CD4-positive, alpha-beta T cell treated with Interleukin-2 at 100 ng/mL for 4 hours (primary cell): ENCODE measurements at places on chromosomes 12 and 14.
A peak's percentile ranks its signal among the peaks of the same experiment; 100 is the strongest.

- DNase-seq: no peak
Observed at GRCh38 chr14:28294834-28295440, 471.6 kb upstream of the FOXG1 start.

DNA sequence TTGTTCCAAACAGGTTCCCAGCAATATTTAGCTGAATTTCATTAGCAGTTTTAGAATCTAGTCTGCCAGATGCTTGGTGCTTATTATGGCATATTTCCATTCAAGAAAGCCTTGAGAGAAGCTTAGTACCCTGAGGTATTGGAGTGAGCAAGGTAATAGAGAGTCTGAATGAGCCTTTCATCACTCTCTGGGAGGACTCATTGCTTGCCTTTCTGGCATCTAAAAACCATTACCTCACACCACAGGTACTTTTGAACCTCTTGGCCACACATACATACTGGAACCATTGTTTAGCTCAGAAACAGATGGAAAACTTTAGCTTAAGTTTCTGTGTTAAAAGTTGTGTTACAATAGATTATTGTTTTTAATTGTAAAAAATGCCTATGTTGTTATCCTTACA lies 27.4 kb upstream of the KCNH3 start:
- no peak for DNase-seq

GRCh38 chr12:15336768-15337553 lies 14.7 kb downstream of the PTPRO start:
- DNase-seq: no peak

- no peak for DNase-seq
Observed at GRCh38 chr14:75150150-75150549, 23.3 kb upstream of the NEK9 start.

DNA sequence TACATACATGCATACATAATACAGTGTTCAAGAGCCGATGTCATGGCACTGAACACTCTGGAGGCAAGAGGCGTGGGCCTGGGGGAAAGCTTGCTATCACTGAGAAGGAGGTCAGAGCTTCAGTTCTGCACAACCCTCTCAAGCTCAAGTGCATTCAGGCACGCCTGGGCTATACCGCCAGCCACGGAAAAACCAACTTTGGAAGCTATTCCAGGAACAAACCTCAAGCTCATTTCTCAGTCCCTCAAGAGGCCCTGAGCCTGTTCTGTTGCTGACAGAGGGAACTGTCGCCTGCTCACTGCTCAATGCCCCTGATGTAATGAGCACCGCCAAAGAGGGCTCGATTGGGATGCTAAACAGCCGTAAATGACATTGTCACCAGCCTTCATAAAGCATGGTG lies 9.2 kb downstream of the NOS1 start:
- DNase-seq: no peak

DNA sequence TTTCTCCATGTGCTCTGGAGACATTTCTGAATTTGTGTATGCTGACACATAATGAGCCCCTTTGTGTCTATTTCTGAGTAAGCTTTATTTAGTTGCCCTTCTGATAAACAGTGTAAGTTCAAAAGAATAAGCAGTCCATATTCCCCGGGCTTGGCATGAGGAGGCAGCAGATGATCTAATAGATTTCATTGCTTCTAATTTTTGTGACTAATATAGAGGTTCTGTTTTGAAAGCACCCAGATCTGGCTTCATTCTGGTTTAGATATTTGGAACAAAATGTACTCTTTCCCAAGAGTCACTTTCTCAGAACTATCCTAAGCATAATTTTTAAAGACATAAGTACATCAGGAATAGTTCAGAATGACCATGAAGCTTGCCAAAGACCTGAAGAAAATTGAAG lies 290.9 kb downstream of the BTG1 start:
- peak; percentile 22 for DNase-seq
